ENCODE measurements at places on chromosomes 3 and 15.

DNA sequence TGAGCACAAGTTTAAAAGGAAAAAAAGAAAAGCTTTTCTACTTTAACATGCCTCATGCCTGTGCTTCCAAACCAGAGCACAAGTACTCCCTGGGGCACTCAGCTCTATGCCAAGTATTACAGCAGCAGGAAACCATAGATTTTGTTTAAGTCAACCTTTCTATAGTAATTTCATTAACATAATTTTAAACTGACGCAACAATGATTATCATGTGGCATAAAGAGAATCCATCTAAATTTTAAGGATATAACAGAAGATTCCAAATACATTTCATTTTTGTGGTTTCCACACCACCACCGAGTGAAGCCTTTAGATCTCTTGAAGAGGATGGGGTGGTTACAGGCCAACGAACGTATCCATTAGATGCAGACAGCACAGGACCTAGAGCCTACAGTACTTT, 112.1 kb downstream of the TNIK start:
- DNase-seq, result peak; percentile 68

GRCh38 chr3:71062952-71063772, 520.4 kb downstream of the FOXP1 start:
- DNase-seq, result no peak

GRCh38 chr15:65917407-65917756, 48.1 kb downstream of the RAB11A start:
- no peak for DNase-seq

DNA sequence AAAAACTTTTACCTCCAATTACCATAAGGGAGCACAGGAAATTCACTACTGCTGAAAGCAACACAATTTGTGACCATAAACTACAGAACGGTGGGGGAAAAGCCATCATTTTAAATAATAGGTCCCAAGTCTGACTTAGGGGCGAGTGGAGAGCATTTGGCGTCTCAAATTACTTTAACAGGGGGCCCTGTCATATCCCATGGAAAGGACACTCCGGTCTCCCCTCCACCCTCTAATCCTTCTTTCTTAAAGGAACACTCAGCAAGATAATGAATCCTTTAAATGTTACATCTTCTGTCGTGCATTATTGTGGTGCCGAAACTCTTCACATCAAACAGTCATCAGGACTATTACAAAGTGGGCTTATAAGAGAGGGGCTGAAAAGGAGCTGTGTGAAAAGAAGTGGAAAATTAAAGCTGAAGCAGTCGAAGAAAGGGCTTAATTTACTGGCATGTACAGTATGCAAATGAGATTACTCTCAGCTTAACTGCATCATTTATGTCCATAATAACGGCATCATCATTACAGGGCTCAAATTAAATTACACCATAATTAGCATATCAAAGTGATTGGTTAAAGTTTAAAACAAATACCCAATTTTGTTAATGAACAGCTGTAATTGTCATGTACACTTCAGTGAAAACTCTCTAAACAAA, 342.2 kb downstream of the FOXP1 start:
- DNase-seq, result no peak

GRCh38 chr15:45030743-45031142, 7.7 kb downstream of the SORD start:
- no peak for DNase-seq

GRCh38 chr3:40617084-40617483, 92.3 kb downstream of the ZNF621 start:
- no peak for DNase-seq

DNA sequence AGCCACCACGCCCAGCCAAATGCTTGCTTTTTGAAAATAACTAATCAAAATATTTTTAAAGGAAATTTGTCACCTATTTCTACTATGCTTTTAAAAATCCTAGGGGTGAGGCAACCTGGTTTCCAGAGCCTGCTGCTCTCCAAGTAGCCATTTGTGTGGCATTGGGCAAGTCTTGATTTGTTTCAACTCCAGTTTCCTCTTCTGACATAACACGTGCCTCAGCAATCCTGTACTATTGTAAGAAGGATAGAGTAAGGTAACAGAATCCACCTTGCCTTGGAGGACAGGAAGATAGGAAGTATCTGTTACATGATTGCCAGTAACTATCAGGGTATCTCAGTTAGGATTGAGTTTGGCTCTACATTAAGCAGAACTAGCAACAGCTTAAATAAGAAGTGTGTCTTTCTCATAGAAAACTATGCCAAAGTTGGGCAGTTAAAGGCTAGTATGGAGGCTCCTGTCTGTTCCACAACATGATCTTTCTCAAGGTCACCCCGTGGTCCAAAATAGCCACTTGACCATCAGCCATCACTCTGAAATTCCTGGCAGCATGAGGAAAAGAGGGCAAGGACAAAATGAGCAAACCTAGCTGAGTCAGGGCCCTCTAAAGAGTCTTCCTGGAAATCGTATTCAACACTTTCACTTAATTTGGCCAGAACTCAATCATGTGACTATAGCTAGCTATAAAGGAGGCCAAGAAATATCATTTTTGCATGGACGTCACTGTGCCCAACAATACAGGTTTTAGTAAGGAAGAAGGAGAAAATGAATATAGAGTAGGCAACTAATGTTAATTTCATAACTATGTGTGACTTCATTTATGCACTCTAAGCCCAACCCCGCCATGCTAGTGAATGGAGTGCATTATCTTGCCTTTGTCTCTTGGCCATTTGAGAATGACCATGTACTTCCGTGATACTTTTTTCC, 66.1 kb downstream of the HMG20A start:
- no peak for DNase-seq

Data from astrocyte of the cerebellum (primary cell).